ENCODE measurements at places on chromosomes 1 and 21.
A peak's percentile ranks its signal among the peaks of the same experiment; 100 is the strongest.

GRCh38 chr21:16241016-16241415 lies 511.2 kb downstream of the USP25 start:
- DNase-seq = no peak

GRCh38 chr1:153246825-153247224 lies 12.7 kb upstream of the LORICRIN start:
- no peak for DNase-seq

- no peak for DNase-seq
These were observed 819 bp downstream of the PYHIN1 start for GRCh38 chr1:158932171-158932570.

GRCh38 chr1:192626366-192627179 lies 9.4 kb upstream of the RGS13 start:
- DNase-seq = no peak

GRCh38 chr1:43425045-43425444 lies 28.7 kb downstream of the HYI start:
- no peak for DNase-seq

- DNase-seq = no peak
These were observed 354.6 kb upstream of the C1orf87 start for GRCh38 chr1:60428127-60428526.

GRCh38 chr1:12275370-12275769 lies 45.5 kb downstream of the VPS13D start:
- DNase-seq = peak; percentile 11

DNA sequence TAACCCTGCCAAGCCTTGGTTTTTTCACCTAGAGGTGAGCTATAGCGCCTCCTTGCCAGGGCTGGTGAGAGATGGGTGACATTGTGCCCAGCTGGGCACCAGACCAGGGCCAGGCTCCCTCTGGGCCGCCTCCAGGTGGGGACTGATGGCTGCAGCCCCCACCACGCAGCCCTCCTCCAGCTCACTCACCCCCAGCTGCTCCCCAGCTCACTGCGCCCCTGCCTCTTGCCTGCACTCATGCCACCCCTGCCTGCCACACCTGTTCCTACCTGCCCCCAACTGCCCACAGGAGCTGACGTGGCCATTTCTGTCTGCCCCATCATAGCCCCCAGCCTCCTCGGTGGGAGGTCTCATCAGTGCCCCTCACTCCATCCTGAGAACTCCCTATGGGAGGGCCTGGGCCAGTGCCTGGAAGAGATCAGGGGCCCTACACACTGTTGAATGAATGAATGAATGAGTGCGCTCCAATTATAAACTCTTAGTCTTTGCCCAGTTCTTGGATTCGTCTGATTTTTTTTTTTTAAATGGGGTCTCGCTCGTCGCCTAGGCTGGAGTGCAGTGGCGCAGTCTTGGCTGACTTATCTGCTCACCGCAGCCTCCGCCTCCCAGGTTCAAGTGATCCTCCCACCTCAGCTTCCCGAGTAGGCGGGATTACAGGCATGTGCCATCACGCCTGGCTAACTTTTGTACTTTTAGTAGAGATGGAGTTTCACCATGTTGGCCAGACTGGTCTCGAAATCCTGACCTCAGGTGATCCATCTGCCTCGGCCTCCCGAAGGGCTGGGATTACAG lies 26.4 kb upstream of the VPS13D start:
- DNase-seq = no peak

GRCh38 chr21:42653231-42654061 lies at the start of gene PDE9A:
TSS of gene PDE9A (plus strand) at chr21:42653621. CDS start at chr21:42653815, 194 bp downstream.
- DNase-seq = no peak

Measured in GM12891 (cell line).